ENCODE measurements at places on chromosomes 3 and 15.

DNA sequence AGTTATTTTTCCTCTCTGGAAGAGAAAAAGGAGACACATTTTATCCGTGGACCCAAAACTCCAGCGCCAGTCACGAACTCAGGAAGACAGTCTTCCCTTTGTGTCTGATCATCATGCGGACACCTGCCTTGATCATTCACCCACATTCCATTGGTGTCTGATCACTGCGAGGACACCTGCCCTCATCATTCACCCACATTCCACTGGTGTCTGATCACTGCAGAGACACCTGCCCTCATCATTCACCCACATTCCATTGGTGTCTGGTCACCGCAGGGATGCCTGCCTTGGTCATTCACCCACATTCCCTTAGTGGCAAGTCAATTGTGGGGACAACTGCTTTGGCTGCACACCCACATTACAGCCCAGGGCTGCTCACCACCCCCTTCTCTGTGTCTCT, 148.9 kb downstream of the ROBO1 start:
- DNase-seq, result no peak

- no peak for DNase-seq
Observed at GRCh38 chr15:50350621-50351020, 4.4 kb downstream of the GABPB1 start.

DNA sequence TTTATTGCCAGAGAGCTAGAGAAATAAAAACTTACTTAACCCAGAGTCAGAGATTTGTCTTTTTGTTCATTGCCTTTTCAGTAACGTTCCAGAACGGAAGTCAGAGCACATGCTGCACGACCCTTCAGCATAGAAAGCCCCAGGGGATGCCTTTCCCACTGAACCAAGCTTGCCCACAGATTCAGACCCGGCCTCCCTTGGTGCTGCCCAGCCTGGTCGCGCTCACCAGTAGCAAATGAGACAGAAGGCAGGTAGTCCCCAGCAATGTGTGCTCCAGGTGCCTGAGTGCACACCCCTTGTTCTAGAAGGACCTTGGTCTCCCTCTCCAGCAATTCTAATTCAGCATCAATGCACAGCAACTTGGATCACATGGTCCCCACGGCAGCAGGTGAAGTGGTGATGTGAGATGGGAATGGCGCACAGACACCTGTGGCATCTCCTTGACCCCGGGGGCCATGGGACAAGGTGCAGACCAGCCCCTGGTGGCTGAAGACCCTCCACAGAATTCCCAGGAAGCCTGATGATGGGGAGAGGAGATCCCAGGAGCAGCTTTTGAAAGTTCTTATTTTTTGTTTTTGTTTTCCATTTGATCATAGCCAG, 91.8 kb upstream of the IQSEC1 start:
- no peak for DNase-seq

- DNase-seq, result no peak
Observed at GRCh38 chr3:100802126-100802525, 92.8 kb downstream of the TFG start.

DNA sequence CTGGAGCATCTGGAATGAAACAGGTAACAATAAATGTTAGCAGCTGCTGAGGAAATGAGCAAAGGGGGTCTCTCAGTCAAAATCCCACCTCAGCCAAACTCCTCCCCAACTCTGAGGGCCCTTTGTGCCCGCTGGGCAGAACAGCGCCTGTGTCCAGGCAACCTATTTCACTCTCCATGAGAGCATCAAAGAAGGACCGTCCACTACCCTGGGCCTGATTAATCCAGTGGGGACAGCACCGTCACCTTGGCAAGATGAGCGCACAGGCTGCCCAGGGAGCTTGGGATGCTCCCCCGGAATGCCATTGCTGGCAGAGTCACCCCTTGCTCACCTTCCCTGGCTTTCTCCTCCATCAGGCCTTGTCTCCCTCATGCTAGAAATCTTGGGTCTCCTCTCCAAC, 97.4 kb upstream of the HACD2 start:
- no peak for DNase-seq
